ENCODE measurements at places on chromosomes 13 and 19. TPM values are rescaled to one million over a fixed set of nuclear protein-coding genes. Genes with fewer than 3 reads are reported as not detected.

The NLRP4 gene
- total RNA-seq, result not detected

The ZNF497 gene
- total RNA-seq, result not detected

The PCDH8 gene
- total RNA-seq, result not detected

The MAG gene
- not detected for total RNA-seq

The BRSK1 gene
- 4.3 TPM for total RNA-seq

The CCDC70 gene
- not detected for total RNA-seq

The PPP1R12C gene
- 74.1 TPM for total RNA-seq

The ZNF98 gene
- total RNA-seq, result not detected

The TNFSF9 gene
- 1.2 TPM for total RNA-seq

The RAB3A gene
- total RNA-seq, result 0.18 TPM

The SCAF1 gene
- 30.3 TPM for total RNA-seq

The CGB1 gene
- total RNA-seq, result not detected

The HIPK4 gene
- total RNA-seq, result not detected

The ZNF600 gene
- total RNA-seq, result 1.4 TPM

The RPL36 gene
- total RNA-seq, result 1,245 TPM

The PDE4A gene
- total RNA-seq, result 5.8 TPM

The ICAM4 gene
- total RNA-seq, result 1.6 TPM

The OR10H1 gene
- total RNA-seq, result not detected

The NPAS1 gene
- total RNA-seq, result under 0.01 TPM

The FCHO1 gene
- 2.1 TPM for total RNA-seq

The ATP8A2 gene
- total RNA-seq, result not detected

All from myometrial cell (primary cell).